ENCODE measurements at places on chromosomes 2 and 18. TPM values are rescaled to one million over a fixed set of nuclear protein-coding genes. Genes with fewer than 3 reads are reported as not detected.

GRCh38 chr2:37350034-37350433 is 5.6 kb downstream of the QPCT start:
- H3K27me3 ChIP-seq, result no peaks in the 10 kb centered on the region
- no peaks in the 10 kb centered on the region for H3K36me3 ChIP-seq
- DNase-seq, result no peak
- no peak overlapping the region for H3K27ac ChIP-seq
- H3K4me3 ChIP-seq, result no peak overlapping the region

DNA sequence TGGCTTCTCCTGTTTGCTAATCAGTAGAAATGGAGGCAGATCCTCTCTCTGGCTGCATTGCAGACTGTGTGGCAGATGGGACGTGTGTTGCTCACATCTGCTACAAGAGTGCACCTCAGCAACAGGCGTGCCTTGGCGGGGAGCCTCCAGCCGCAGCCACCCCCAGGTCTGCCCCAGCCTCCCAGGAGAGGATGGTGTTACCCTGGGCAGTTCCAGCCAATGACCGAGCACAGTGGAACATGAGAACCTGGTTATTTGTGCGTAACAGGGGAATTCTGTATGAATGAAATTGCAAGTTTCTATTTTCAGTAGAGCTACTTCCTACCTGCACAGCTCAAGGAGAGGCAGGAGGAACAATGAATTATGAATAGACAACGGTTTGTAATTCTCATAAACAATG is 130.6 kb upstream of the CBLN2 start:
- H3K27ac ChIP-seq, result no peak overlapping the region
- no peak for DNase-seq
- H3K4me3 ChIP-seq, result no peak overlapping the region
- H3K36me3 ChIP-seq, result no peaks in the 10 kb centered on the region
- H3K27me3 ChIP-seq, result no peaks in the 10 kb centered on the region

SH3BP4 gene
- 0.80 TPM for total RNA-seq

DNA sequence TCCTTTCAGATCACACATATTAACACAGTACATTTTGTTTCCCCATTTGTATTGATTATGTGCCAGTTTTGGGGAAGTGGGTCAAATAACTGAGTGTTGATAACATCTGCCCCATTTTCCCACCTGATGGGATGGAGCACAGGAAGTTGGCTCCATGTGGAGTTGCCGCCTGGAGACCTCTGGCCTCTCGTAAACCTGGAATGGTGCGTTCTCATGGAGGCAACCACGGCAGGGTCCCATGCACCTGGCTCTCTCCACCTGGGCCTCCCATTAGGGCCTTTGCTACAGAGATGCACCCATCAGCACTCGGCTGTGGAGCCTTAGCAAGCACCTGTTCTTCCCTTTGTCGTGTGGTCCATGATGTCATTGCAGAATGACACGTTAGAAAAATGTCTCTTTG is 130.6 kb downstream of the MBP start:
- H3K4me3 ChIP-seq, result no peak overlapping the region
- DNase-seq, result no peak
- H3K36me3 ChIP-seq, result no peaks in the 10 kb centered on the region
- no peak overlapping the region for H3K27ac ChIP-seq
- peaks cover 7% of the 10 kb centered on the region for H3K4me1 ChIP-seq

- DNase-seq, result no peak
- no peaks in the 10 kb centered on the region for H3K36me3 ChIP-seq
- H3K27ac ChIP-seq, result no peak overlapping the region
- H3K4me3 ChIP-seq, result no peak overlapping the region
Measured at GRCh38 chr2:26191316-26192159, 18.6 kb downstream of the GAREM2 start.

DNA sequence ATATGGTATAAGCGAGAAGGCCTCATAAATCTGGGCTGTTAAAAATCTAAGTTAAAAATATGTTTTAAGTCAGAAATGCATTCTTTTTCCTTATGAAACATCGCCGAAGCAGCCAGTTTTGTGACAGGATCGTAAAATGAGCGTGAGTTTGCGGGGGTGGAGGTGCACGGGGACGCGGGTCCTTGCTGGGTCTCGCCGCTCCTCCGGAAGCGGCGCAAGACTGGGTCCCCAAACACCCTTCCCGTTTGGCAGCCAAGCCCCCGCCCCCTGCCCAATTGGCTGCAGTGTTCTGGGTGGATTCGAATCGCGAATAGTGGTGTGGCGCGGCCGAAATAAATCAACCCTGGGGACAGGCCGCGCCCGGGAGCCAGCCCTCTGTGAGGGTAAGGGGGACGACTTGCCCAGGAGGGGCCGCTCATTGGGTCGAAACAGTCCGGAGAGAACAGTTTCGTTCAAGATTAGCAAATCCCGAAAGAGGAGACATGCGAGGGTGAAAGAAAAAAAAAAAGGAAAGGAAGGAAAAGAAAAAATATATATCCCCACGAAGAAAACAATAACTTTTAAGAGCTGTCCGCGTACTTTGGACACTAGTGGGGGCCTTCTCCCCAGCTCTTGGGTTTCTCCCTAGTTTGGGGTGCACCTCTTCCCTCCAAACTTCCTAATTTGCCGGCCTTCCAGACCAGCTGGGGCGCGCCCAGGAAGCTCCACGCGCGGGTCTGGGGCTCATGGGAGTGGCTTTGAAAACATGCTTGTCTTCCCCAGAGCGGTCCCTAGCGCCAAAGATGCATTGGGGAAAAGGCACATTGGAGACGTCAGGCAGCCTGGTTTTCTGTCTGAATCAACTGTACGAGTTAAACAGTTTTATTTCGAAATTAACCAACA is 3.1 kb upstream of the GATA6 start:
- no peak for DNase-seq
- no peaks in the 10 kb centered on the region for H3K36me3 ChIP-seq
- no peak overlapping the region for H3K4me3 ChIP-seq
- no peak overlapping the region for H3K27ac ChIP-seq
- H3K27me3 ChIP-seq, result peaks cover 16% of the 10 kb centered on the region
- H3K4me1 ChIP-seq, result no peaks in the 10 kb centered on the region

TLX2 gene
- not detected for total RNA-seq

CASP10 gene
- total RNA-seq, result 40.8 TPM

DNA sequence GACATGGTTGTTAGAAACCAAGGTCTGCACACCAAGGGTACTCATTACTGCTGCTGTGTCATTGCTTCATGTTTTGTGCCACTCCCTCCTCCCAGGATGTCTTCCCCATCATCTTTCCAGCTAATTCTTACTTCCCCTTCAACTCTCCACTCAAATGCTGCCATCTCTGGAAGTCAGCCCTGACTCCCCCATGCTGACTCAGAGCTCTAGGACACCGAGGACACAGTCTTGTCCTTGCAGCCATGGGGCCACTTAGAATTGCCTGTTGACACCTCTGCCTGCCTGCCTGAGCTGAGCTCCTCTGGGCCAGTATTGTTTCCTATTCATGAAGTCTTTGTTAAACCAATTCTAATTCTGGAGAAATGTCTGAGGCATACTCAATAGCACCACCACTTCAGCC is 100.2 kb downstream of the GYPC start:
- H3K4me1 ChIP-seq, result peaks cover 6% of the 10 kb centered on the region
- H3K27me3 ChIP-seq, result no peaks in the 10 kb centered on the region
- DNase-seq, result no peak
- H3K4me3 ChIP-seq, result no peak overlapping the region
- no peaks in the 10 kb centered on the region for H3K36me3 ChIP-seq

DNA sequence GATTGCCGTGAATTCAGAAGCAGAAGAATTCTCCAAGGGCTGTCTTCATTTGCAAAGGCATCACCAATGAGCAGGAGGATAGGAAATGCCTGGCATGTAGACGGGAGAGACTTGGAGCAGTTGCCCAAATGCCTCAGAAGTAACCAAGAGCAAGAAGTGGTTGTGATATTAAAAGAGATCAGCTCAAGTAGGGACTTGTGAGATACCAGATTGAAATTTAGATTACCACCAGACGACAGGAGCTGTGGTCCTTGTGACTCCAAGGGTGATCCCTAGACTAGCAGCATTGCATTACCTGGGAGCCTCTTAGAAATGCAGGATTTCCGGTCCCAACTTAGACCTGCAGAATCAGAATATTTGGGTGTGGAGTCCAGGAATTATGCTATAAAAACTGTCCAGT is 228.6 kb upstream of the EPAS1 start:
- no peaks in the 10 kb centered on the region for H3K36me3 ChIP-seq
- H3K27ac ChIP-seq, result no peak overlapping the region
- H3K27me3 ChIP-seq, result no peaks in the 10 kb centered on the region
- no peak overlapping the region for H3K4me3 ChIP-seq
- H3K4me1 ChIP-seq, result no peaks in the 10 kb centered on the region
- DNase-seq, result no peak

FMNL2 gene
- total RNA-seq, result 0.66 TPM

- H3K27ac ChIP-seq, result no peak overlapping the region
- no peaks in the 10 kb centered on the region for H3K36me3 ChIP-seq
- DNase-seq, result no peak
- H3K4me1 ChIP-seq, result no peaks in the 10 kb centered on the region
Measured at GRCh38 chr2:179682756-179683155, 178.7 kb downstream of the ZNF385B start.

- no peaks in the 10 kb centered on the region for H3K36me3 ChIP-seq
- no peak overlapping the region for H3K4me3 ChIP-seq
- H3K4me1 ChIP-seq, result no peaks in the 10 kb centered on the region
- no peak overlapping the region for H3K27ac ChIP-seq
- no peak for DNase-seq
Measured at GRCh38 chr2:31337860-31338259, 76.7 kb downstream of the XDH start.

DNA sequence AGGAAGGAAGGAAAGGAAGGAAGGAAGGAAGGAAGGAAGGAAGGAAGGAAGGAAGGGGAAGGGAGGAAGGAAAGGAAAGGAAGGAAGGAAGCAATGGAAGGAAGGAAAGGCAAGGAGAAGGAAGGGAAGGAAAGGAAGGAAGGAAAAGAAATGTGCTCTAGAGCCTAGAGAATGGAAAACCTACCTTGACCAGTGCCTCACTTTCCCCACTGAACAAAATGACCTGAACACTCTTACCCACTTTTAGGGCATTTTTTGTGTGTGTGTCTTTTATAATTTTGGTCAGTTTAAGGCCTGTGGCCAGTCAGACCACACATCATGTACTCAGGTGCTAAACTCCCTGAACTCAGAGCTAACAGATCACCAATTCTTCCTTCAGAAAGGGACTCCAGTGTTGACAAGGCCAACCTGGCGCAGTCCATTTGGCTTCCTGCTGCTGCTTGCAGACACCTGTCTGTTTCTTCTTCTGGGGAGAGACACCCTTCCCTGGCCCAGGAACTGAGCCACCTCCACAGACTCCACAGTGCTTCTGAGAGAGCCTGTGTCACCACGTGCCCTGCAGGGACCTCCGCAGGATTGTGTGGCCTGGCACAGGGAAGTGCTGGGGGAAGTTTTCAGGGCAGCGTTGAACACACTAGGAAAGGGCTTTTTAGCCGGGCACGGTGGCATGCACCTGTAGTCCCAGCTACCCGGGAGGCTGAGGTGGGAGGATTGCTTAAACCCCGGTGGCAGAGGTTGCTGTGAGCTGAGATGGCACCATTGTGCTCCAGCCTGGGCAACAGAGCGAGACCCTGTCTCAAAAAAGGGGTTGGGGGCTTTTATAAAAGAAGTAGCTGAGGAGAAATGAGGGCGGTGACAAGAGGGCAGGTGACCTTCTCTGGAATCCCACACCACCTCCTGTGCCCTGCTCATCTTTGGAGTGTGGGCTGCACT is 57.2 kb downstream of the DDX1 start:
- H3K4me1 ChIP-seq, result no peaks in the 10 kb centered on the region
- no peak overlapping the region for H3K4me3 ChIP-seq
- no peaks in the 10 kb centered on the region for H3K36me3 ChIP-seq
- DNase-seq, result no peak

GRCh38 chr2:7627583-7627982 is 710.4 kb downstream of the RNF144A start:
- no peak overlapping the region for H3K4me3 ChIP-seq
- DNase-seq, result no peak
- no peak overlapping the region for H3K27ac ChIP-seq
- no peaks in the 10 kb centered on the region for H3K36me3 ChIP-seq
- H3K4me1 ChIP-seq, result no peaks in the 10 kb centered on the region

TLK1 gene
- 113 TPM for total RNA-seq

DNA sequence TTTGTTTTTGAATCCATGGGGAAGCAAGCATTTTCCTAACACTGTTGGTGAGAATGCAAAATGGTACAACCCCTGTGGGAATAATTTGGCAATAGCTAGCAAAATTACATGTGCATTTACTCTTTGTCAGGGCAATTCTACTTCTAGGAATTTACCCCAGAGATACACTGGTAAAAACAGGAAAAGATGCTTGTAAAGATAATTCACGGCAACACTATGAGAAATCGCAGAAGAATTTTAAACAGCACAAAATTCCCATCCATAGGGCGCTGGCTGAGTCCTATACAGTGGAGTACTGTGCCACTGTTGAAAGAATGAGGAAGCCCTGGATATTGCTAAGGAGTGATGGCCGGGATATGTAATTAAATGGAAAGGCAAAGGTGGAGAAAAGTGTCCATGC is 75.8 kb downstream of the DGKD start:
- no peaks in the 10 kb centered on the region for H3K4me1 ChIP-seq
- H3K4me3 ChIP-seq, result no peak overlapping the region
- no peaks in the 10 kb centered on the region for H3K27me3 ChIP-seq
- no peak for DNase-seq
- no peak overlapping the region for H3K27ac ChIP-seq

GRCh38 chr18:75548353-75548905 is 120.9 kb upstream of the SMIM21 start:
- no peaks in the 10 kb centered on the region for H3K4me1 ChIP-seq
- no peak overlapping the region for H3K27ac ChIP-seq
- DNase-seq, result no peak
- H3K27me3 ChIP-seq, result no peaks in the 10 kb centered on the region
- H3K4me3 ChIP-seq, result no peak overlapping the region
- no peaks in the 10 kb centered on the region for H3K36me3 ChIP-seq

LONRF2 gene
- total RNA-seq, result 0.05 TPM

IL36A gene
- 1.8 TPM for total RNA-seq

DNA sequence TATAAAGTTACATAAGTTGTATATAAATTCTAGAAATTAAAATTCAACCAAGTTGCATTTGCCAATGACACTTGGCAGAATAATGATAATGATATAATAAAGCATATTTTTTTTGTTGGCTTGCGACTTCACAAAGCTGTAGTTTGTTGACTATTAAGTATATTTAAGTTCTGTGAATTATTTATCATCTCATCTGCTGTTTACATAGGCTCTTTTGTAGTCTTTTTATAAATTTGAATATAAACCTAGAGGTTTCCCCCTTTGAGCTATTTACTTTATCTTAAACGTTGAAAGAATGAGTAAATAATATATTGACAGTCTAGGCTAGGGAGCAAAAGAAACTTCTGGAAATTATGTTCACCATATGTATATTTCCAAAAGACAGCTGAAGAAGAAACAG is 32.9 kb downstream of the C18orf63 start:
- no peaks in the 10 kb centered on the region for H3K4me1 ChIP-seq
- H3K27ac ChIP-seq, result no peak overlapping the region
- H3K4me3 ChIP-seq, result no peak overlapping the region

PAX8 gene
- total RNA-seq, result 1.5 TPM

- H3K27me3 ChIP-seq, result no peaks in the 10 kb centered on the region
- H3K36me3 ChIP-seq, result no peaks in the 10 kb centered on the region
- peak within 1 kb of the TSS; percentile 86 for H3K27ac ChIP-seq
- H3K4me3 ChIP-seq, result peak within 1 kb of the TSS; percentile 85
- peaks cover 5% of the 10 kb centered on the region for H3K4me1 ChIP-seq
- DNase-seq, result peak; percentile 78
Measured at GRCh38 chr2:15591692-15592463, at the start of gene DDX1. TSS of gene DDX1 (plus strand) at chr2:15591868. CDS start at chr2:15591934, 66 bp downstream.

Measured in naive thymus-derived CD4-positive, alpha-beta T cell (primary cell).